WTC11 (cell line): ENCODE measurements at places on chromosomes 4 and X.

GRCh38 chr4:55817691-55818090, 1.9 kb upstream of the EXOC1L start:
- no peak for DNase-seq

- DNase-seq: no peak
These were observed 54.2 kb downstream of the PTTG2 start for GRCh38 chr4:38014421-38014852.

DNA sequence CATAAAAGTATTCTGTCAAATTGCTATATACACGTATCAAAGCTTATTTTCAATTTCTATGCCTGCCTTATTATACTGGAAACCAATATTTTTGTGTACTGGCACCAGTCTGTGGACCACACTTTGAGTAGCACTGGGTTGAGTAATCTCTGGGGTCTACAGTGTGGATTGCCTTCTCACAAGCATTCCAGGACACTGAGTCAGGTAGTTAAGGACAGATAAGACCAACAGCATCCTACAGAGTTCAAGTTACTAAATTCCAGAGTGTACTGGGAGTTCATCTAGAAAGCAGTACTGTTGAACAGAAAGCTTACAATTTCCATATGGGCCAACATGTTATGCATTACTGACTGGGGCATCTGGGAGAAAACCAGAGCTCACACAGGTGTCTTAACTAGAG, 61.8 kb downstream of the VMA21 start:
- DNase-seq: no peak

GRCh38 chr4:173919196-173919595, 364.3 kb downstream of the FBXO8 start:
- no peak for DNase-seq

GRCh38 chr4:10625131-10625530, 59.4 kb downstream of the CLNK start:
- no peak for DNase-seq

DNA sequence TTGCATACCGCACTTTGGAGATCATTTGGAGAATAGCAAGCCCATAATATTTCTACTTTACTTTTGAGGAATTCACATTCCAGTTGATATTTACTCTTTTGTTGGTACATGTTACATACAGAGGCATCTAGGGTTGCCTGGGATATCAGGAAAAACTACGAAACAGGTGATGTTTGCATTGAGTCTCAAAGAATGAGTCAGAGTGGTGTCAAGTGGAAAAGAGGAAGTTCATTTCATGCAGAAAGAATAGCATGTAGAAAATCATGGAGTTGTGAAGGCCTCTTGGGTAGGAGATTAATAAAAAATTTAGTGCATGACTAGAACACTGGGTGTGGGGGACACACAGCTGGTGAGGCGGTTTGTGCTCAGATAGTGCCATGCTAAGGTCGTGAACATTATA, 33.5 kb upstream of the ELOVL6 start:
- no peak for DNase-seq

DNA sequence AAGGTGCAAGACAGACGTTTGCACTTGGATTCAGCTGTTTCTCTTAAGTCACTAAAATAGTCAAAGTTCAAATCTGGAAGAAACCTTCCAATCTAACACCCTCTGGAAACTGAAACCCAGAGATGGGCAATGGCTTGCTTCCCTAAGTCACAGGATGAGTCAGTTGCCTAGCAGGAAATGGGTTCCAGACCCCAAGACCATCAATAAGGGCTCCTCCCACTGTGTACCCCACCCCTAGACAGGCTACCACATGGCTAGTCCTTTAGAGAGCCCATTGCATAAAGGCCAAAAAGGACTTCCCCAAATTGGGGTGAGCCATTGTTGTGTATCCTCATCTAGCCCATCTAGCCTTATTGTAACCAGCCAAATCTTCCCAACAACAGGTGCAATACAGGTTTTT, 216.2 kb downstream of the HS6ST2 start:
- no peak for DNase-seq

DNA sequence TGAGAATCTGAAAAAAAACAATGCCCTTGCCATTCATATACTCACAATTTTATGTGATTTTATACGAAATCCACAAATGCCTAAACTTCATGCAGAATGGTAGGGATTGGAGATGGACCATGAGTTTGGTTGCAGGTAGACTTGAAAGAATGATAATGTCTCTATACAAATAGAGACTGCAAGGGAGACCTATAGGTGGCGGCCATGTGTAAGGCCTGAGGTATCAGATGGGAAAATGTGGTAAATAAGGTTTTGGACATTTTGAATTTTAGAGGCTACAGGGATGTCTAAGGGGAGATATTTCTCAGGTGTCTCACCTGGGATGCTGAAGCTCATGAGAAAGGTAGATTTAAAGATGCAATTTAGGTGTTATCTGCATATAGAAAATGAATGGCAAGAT, 78.0 kb downstream of the GABRB1 start:
- DNase-seq: no peak

DNA sequence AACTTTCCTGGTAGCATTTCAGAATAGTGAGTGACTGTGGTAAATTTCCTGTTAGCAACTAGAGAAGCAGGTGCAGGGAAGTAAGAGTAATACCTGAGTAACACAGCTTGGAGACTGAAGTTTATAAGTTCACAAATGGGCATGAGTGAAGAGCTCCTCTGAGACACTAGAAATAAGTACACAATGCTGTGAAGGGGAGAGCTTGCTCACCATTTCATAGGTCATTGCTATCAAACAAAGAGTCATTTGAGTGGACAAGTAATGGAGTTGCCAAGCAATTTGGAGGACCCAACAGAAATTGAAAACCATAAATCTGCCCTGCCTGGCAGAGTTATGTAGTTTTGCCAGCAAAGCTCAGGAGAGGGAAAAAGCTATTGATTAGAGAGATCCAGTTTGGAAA, 523.6 kb downstream of the TRAM1L1 start:
- DNase-seq: no peak

GRCh38 chrX:53558646-53559045, 124.5 kb upstream of the HSD17B10 start:
- DNase-seq: no peak

GRCh38 chr4:7705593-7705992, 234.1 kb downstream of the AFAP1 start:
- no peak for DNase-seq

GRCh38 chr4:40200875-40201801, 4.3 kb downstream of the RHOH start:
- no peak for DNase-seq

- DNase-seq: no peak
These were observed 91.0 kb downstream of the USP9X start for GRCh38 chrX:41176263-41176662.

DNA sequence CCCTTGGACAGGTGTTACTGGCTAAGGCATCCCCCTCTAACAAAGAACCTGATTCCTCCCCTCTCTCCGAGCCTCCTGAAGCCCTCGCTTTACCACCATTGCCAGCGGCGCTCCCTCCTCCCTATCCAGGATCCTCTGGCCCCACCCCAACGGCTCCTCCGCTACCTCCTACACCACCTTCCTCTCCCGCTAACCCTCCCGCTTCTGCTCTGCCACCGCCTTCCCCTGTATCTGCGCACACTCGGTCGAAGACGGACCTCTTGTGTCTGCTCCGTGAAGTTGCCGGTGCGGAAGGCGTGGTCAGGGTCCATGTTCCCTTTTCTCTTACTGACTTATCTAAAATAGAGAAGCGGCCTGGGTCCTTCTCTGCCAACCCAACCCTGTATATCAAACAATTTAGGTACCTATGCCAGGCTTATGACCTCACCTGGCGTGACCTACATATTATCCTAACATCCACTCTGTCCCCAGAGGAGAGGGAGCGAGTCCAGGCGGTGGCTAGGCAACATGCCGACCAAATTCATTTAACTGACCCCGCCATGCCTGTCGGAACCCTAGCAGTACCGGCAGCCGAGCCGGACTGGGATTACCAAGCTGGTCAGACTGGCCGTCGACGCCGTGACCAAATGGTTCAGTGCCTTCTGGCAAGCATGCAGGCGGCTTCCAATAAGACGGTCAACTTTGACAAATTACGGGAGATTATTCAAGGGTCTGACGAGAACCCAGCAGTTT, 958.9 kb downstream of the RPA4 start:
- DNase-seq: no peak

DNA sequence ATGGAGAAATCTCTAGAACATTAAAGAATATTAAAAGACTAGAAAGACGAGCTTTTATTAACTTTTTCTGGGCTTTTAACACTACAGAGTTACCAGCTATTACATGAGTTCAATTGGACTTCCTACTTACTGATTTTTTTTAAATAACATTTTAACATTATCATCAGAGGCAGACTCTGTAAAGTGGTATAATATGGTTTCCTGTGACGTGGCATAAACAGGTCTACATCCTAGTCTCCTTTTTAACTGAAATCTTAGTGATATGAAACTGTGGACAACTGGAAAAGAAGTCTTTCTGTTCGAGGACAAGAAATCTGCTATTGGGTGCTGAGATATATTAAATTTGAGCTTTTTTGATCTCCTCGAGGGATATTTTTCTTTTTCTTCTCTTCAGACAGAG, 48.7 kb upstream of the ABCG2 start:
- DNase-seq: no peak

GRCh38 chrX:87397103-87397886, 120.3 kb upstream of the KLHL4 start:
- DNase-seq: no peak

GRCh38 chr4:128298146-128298758, 10.6 kb upstream of the PGRMC2 start:
- no peak for DNase-seq

GRCh38 chr4:1026115-1026514, 14.7 kb downstream of the FGFRL1 start:
- DNase-seq: peak; percentile 53

DNA sequence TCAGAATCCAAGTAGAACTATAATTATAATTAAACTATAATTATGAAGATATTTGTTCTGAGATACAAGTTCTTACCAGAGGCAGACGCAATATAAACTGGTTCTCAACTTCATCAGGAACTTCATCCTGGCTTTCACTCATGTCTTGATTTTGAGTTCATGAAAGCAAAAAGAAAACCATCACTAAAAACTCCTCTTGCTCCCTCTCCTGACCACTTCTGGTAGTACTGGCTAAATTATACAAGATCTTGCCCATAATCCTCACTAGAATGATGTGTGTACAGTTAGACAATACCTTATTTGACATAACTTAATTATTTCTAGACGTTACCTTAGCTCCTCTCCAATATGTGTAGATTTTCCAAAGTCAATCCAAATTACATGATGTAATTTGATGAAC, 3.7 kb downstream of the TAF7L start:
- no peak for DNase-seq

DNA sequence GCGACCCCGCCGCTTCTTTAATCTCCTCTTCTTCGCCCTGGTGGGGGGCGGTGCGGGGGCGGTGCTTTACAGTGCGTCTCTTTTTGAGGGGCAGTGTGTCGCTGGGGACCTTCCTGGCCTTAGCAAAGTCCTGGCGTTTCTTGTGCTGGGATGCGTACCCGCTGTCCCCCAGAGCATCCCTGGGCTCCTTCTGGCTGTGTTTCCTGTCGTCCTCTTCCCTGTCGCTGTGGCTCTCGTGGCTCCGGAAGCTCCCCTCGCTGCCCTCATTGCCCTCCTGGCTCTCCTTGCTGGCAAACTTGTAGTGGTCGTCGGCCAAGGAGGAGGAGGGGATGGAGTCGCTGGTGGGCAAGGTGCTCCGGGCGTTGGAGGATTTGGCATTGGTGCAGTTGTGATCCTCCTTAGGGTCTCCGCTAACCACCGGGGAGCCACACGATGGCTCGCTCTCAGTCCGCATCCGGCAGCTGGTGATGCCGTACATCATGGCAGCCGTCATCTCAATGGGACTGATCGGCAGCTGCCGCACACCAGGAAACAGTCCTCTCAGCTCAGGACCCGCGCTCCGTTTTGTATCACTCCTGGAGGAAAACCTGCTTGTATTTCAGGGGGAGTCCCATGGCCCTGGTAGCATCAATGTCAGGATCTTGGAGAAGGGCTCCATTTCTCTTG, 30.4 kb upstream of the TMSB15A start:
- DNase-seq: no peak

- DNase-seq: no peak
These were observed 11.9 kb upstream of the UBE2K start for GRCh38 chr4:39685990-39686389.

DNA sequence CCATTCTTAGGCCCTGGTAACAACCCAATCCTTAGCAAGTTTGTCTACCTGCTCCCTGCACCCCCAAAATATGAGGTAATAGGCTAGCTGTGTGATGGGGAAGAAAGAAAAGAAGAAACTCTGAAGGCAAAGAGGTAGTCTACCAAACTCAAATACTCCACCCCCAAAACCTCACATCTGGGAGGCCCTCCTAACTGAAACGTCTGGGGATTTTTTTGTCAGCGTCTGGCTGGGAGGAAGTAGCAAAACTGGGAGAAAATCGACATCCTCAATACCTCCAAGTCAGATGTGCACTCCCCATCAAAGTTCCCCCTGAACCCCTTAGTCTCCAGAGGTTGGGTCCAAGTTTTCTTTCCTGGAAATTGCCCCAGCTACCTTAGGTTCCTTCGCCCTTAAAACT, 1.0 kb downstream of the LAMP2 start:
- DNase-seq: no peak

DNA sequence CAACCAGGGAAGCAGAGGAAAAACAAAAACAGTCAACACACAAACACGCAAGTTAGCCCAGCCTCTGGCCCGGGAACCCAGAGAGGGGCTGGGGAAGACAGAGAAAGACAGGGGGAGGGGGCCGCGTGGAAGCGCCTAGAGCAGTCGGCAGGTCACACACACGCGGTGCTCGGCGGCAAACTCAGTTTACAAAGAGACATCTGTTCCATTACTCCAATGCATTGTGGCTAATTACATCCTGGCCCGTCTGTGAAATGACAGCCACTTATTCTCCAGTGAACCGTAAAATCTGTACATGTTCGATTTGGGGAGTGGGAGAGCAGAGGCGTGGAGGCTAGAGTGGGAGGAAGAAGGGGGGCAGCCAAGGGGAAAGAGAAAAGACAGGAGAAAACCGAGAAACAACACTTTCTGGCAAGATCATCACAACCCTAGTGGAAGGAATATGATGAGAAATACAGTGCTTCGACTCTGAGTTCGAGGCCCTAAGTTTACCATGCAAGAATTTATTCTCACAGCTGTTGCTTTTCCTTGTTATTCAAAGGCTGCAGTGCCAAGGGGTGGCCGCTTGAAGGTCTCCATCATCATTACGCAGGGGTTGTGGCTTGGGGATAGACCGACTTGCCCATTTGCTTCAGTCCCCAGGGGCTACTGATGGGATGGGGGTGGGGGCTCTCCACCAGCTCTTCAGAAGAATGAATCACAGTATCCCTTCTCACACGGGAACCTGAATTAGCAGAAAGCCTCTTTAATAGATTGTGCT, 167.7 kb downstream of the MGST2 start:
- peak; percentile 29 for DNase-seq

- DNase-seq: no peak
These were observed 221.8 kb downstream of the DACH2 start for GRCh38 chrX:86369847-86370630.

GRCh38 chrX:101658661-101659491, 774 bp downstream of the ARMCX2 start:
- peak; percentile 79 for DNase-seq

GRCh38 chrX:44596277-44596676, 53.6 kb upstream of the FUNDC1 start:
- DNase-seq: no peak
